AML-193 (cell line): ENCODE measurements at places on chromosomes 2 and 18.

- DNase-seq, result no peak
Measured at GRCh38 chr2:57892920-57893319, 153.7 kb upstream of the VRK2 start.

- no peak for DNase-seq
Measured at GRCh38 chr2:46469116-46469515, 10.2 kb upstream of the TMEM247 start.

GRCh38 chr2:138630164-138630563, 128.6 kb downstream of the SPOPL start:
- DNase-seq, result no peak

GRCh38 chr18:10997885-10998284, 151.5 kb downstream of the PIEZO2 start:
- no peak for DNase-seq

DNA sequence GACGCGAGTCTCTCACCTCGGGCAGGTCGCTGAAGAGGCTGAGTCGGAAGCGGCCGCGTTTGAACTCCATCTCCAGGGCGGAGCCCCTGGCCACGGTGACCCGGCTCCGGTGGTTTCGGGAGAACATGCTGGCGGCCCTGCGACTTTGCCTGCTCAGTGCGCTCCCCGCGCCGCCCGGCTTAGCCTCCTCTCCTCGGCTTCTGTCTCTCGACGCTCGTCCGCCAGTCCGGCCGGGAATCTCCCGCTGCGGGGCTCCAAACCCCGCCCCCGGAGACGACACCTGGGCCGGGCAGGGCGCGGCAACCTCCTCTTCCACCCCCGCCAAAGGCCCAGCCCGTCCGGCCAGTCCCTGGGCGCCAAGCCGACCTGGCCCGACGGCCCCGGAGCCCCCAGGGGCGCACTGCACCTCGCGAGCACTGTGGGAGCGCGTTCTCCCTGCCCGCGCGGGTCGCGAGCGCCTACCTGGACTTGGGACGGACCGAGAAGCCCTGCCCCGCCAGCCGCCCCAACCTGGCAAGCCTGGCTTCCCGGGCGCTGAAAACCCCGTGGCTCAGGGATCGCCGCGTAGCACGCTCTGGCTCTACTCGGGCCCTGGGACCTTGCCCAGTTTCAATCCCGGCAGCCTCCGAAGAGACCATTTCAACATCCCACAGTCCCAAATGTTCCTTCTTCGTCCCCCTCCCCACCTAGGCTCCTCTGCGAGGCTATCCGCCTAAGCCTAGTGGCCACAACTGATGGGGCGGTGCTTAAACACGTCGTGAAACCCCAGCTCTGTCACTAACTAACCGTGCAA, at the start of gene RTKN:
Gene RTKN, minus strand, starts transcription at position 248 of the 793 bp plus-strand sequence. Its CDS starts 121 bp downstream, at position 127.
- DNase-seq, result no peak

DNA sequence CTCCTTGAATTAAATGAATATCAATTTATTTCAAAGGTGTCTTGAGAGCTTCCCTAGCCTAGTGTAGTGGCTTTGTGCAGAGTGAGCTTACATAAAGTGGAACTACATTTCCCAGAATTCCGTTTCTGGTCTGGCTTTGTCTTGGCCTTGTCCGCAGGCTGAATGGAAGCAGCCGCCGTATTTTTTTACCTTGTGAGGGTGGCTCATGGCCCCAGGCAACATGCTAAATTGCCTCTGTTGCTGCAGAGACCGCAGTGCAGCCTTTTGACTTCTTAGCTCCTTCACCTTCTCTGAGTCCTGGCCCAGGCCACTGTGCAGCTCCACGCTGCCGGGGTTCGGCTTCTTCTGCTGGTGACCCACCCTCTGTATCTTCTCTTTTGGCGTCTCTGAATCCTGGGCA, 114.8 kb upstream of the SLC38A11 start:
- no peak for DNase-seq

DNA sequence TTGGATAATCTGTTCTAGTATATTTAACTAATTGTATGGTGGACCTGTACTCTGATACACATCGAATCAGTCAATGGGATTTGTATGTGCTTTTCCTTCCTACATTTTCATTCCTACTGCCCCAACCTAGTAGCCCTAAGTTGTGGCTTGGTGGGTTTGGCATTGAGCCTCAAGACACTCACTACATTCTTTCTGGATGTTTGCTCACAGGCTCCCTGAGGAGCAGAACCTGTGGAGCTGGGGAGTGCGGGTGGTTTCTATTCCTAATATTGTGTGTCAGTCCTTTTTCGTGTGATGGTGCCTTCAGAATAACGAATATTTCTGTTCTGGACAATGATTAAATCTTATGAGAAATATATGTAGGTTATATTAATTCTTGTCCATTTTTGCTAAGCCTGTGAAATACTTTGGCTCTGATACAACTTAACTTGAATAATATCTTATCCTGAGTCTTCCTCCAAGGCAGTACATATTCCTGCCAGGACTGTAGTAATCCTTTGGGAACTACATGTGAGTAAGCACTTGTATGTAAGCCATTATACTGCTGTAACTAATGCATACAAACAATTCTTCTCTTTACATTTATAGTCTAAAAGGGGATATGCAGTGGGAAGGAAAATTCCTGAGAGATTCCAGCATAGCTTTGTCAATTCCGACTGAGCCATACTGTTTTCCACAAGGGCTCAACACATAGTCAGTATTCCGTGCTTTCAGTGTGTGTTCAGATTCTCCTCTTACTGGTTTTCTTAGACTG, 150.6 kb downstream of the AGPS start:
- DNase-seq, result no peak

DNA sequence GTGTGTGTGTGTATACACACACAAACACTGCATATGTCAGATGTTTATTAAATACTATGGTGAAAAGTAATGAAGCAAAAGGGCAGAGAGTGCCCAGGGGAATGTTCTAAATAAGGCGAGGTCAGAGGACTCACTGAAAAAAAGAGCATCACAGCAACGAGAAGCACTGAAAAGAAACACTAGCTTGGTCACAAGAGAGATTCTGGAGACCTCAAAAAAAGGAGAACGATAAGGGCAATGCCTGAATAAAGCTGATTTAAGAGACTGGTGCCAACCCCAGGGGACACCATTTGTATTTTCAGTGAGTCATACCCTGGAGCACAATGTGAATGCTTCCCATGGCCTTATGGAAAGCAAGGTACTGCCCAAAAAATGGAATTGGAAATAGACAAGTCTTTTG, 14.5 kb downstream of the SLC40A1 start:
- DNase-seq, result no peak

- no peak for DNase-seq
Measured at GRCh38 chr2:159854481-159854880, 56.5 kb upstream of the CD302 start.

DNA sequence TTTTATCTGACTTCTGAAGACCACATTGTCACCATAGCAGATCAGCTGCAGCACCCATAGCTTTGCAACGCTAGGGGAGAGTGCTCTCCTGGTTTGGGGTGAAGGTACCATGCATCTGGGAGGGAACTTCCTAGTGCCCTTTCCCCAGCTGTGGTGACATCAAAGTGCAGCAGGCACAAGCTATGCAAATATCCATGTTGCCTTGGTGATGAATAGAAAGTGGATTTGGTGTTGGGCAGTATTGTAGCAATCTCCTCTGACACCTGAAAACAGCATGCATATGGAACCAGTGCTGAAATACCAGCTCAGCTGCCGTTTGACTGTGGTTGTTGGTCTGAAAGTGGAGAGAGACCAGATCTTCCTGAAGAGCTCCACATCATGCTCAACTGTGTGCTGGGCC, 37.1 kb downstream of the BCL2L11 start:
- no peak for DNase-seq

- no peak for DNase-seq
Measured at GRCh38 chr2:97713296-97714083, at the start of gene ZAP70. TSS of gene ZAP70 (plus strand) at chr2:97713576. CDS start at chr2:97724037, 10,461 bp downstream.
